ENCODE measurements at places on chromosomes 3 and 15.

DNA sequence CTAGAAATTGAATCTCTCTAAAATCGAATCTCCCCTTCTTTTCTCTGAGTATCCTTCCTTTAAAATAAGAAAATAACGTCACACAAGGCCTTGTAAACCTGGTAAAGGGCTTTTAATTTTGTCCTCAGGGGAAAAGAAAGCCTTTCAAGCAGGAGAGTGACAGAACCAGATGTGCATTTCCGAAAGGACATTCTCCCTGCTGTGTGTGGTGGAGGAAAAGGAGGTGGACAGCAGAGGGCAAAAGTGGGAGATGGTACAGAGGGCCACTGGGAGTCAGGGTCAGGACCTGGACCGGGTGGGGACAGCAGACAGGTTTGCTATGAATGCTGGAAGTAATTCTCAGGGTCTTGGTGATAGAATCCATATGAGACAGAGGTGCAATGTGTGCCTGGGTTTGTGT lies 127.6 kb downstream of the RORA start:
- DNase-seq: no peak

- DNase-seq: no peak
Observed at GRCh38 chr3:39766433-39766832, 43.0 kb upstream of the MYRIP start.

- DNase-seq: no peak
Observed at GRCh38 chr3:100693225-100693624, 16.1 kb upstream of the TFG start.

DNA sequence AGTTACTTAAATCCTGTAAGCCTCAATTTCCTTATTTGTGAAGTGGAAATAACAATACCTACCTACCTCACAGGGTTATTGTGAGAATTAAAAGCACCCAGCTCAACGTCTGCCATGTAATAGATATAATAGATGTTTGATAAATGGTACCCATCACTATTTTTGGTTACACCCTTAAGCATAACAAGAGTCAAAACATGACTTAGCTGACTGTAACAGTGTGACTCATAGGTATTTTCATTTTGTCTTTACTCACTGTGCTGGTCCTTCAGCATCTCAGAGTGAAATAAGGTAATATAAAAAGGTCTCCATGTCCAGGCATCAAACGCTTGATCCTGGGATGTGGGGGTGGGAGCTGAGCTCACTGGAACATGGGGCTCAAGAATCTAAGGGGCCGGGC lies 3.1 kb downstream of the CPLX3 start:
- DNase-seq: peak; percentile 69

- DNase-seq: no peak
Observed at GRCh38 chr3:10187290-10187876, 22.7 kb downstream of the IRAK2 start.

GRCh38 chr3:193909387-193909786 lies 226.6 kb upstream of the HES1 start:
- peak; percentile 62 for DNase-seq

DNA sequence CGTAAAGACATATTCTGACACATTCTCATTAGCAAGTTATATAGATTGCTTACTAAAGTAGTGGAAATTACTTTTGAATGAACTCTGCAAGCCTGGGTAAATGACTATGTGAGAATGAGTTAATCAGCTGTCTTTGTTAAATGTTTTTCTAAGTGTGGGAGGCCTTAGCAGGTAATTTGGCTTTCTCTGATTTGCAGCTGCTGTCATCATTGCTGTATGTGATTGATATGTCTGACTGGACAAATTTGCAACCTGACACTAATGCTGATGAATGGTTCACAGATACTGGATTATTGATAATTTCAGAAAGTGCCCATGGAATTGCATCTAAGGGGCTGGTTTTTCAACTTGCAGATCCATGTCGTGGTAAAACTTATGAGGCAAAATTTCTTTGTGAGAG lies 372.2 kb upstream of the SGO1 start:
- DNase-seq: no peak

DNA sequence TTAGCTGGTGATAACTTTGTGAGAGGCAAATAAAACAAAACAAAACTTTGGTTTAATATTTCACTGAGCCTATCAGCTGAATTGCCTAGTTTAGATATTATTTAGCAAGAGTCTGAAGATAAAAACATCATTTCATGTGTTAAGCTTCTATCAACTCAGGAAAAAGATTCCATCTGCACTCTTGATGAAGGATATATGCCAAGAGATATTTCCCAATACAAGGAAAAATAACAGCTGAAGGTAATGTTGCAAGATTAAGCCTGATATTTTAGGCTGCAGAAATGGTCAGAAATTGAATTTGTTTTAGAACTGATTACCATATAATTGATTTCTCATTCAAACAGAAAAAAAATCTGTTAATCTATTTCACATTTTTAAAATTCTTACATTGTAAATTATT lies 77.2 kb upstream of the SLITRK3 start:
- DNase-seq: no peak

- no peak for DNase-seq
Observed at GRCh38 chr3:9026320-9027045, 63.2 kb upstream of the RAD18 start.

DNA sequence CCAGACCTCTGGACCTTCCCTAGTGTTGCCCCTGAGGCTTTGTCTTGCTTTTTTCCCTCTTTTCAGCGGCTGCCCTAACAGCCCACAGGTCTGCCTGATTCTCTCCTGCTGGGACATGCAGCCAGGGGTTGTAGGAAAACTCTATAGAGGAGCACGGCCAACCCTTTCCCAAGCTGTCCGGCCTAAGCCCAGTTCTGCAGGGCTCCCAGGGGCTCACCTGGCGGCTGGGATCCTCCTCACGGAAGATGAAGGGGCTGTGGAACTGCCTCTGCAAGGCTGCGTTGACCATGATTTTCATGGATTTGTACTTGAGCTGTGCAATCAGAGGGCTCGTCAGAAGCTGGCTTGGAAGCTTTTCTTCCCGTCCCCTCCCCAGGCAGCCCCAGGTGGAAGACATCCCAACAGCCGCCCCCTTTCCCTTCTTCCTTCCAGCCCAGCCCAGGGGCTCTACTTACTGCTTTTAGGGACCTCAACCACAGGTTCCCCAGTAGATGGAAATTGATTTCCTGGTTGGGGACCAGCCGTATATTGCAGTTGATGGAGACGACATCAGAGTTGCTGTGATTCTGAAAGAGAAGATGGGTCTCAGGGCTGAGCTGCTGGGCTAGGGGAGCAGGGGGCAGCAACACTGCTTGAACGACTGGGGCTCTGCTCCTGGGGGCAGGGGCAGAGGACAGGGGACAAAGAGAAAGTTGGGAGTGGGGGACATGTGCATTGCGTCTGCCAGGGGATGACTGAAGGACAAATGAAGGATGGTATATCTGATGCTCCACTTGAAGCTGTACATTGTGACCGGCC lies 29.8 kb downstream of the FEM1B start:
- DNase-seq: no peak

DNA sequence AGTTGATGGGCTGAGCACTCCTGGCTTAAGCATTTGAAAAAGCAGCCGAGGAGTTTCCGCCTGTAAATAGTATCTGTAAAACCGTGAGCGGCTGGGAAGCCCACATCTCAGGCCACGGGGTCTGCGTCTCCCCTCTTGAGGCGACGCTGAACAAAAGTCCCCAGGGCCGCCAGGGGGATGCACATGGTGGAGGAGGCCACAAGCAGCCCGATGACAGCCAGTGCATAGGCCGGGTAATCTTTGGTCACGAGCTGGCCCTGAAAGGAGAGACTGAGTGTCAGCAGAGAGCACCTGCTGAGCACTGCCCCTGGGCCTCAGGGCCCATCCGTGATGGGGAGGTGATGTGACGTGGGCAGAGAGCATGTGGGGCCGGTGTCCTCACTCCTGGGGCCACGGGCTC lies 37.5 kb downstream of the SLC6A20 start:
- no peak for DNase-seq

- peak; percentile 22 for DNase-seq
Observed at GRCh38 chr3:82229397-82229796, 468.0 kb upstream of the GBE1 start.

GRCh38 chr15:39127925-39128617 lies 452.8 kb upstream of the THBS1 start:
- peak; percentile 46 for DNase-seq

GRCh38 chr3:179438841-179439240 lies 12.4 kb downstream of the GNB4 start:
- DNase-seq: no peak

DNA sequence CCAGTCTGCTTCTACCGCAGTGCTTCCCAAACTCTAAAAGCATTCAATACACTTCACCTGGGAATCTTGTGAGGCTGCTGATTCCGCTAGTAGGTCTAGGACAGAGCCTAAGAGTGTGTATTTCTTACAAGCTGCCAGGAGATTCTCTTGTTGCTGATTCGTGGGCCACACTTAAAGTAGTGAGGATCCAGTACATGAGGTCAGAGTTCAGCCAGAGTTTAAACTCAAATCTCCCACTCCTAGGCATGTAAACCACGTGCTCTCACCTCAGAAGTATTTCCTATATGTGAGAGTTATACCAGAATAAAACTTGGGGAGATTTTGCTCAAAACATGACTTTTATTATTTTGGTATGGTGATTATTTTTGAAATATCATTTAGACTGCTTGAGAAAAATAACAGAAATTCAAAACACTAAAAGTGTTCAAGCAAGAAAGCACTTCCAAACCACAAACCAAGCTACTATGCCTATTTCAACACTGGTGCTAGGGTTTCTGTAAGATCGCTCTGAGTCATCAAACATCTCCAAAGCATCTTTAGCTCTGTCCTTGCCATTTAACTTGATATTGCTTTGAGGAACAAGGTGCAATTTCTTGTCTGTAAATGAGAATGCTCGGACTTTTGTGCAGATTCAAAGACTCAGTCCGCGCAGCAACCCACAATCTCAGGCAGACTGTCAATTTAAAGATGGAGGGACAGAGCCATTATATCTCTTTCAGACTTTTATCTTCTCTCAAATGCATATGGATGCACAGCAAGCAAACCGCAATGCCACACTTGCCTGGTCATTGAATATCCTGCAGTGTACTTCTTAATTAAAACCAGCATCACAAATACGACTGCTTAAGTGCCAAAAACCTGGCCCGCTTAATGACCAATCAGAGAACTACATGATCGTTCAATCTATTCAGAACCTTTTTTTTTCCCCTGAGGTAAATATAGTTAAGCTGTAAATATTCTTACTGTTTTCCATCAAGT lies 59.8 kb downstream of the AGTR1 start:
- no peak for DNase-seq

DNA sequence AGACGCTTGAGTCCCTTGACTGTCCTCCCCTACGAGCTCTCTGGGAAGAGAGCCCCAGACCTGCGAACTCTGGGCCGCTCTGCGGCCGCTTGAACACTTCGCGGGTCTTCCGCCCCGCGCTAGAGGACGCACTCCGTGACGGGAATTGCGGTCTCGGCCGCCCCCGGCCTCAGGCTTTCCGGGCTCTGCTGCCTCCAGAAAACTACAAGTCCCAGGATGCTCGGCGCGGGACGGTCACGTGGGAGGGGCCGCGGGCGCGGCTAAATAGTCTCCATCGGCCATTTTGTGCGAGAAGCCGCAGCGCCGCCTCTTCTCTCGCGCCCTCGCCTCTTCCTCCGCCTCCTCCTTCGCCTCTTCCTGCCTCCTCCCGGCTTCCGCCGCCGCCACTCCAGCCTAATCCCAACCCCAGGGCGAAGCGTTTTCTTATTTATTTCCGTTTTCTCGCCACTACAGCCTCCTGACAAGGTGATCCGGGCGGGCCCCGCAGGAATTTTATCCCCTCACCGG lies at the start of gene EIF1B:
EIF1B (plus strand) TSS at position 290 of the 507 bp plus-strand sequence. CDS start 235 bp downstream, outside the sequence.
- peak; percentile 98 for DNase-seq

DNA sequence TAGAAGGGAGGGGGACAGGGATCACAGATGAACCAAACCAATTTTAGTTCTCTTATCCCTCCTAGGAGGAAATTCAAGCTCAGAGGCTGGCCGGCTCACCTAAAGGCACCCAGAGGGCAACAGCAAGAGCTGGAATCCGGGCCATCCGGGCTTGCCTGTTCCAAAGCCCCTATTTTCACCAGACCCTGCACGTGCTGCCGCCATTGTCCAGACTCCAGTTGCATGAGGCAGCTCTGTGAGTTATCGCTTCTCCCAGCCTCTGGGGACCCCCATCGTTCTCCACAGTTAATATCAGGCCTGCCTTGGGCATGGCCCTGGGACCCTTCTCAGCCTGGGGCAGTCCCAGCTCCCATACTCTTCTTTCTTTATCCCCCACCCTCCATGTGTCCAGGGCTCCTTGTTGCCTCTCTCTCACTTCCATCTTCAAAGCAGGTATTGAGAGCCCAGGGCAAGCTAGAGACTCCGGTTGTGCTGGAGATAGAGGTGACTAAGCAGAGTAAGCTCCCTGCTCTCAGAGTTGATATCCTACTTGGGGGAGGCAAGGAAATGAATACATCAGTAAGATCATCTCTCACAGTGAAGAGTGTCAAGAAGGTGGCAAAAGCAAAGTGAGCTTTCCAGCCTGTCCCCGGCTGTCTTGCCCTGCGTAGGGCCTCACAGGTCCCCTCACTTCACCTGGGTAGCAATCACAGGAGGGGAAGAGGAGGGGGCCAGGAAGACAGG lies 322.8 kb downstream of the UACA start:
- DNase-seq: no peak

- no peak for DNase-seq
Observed at GRCh38 chr3:133547432-133548041, 25.9 kb upstream of the CDV3 start.

DNA sequence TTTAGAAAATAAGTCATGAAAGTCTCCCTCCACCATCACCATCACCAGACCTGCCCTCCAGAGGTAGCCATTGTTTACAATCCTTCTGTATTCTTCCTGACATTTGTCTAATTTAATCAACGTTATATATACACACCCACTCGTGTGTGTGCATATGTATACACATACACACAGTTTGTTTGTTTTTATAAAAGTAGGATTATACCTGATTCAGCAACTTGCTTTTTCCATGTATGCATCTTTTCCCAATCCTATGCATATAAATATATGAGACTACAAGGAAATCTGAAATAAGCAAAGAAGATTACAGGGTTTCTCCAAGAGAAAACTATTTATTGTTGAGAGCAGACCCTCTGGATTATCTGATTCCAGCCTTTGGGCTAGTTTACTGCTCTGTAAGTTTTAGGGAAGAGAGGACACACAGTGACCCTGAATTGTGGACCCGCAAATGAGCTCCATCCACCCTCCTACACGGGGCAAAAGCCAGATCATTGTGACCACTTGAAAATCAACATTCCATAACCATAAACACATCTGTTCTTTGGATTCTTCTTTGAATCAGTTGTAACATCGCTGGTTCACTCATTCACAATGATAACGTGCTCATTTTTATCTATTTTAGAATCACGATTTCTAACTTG lies 104.3 kb downstream of the CPN2 start:
- DNase-seq: no peak

- DNase-seq: no peak
Observed at GRCh38 chr3:178703268-178703975, 167.2 kb downstream of the KCNMB2 start.

- no peak for DNase-seq
Observed at GRCh38 chr15:78625606-78626280, 4.9 kb upstream of the CHRNA3 start.

DNA sequence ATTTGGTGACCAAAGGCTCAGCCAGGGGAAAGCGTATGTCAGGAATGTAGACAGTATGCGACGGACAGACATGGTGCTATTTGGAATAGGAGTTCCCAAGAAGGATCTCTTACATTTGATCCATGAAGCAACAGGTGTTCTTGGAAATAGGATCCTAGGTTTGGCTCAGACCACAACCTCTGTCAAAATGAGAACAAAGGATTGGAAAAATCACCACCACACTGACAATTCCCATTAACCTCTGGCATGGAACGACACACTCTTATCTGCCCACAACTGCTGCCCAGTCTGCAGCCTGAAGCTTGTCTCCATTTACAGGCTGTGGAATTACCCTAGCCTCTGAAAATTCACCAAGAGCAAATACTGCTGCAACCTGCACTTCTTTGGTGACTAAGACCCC lies 33.6 kb upstream of the LRRN1 start:
- no peak for DNase-seq

GRCh38 chr3:187777331-187777941 lies 32.2 kb upstream of the BCL6 start:
- DNase-seq: peak; percentile 91

Data from activated CD4-positive, alpha-beta T cell treated with anti-CD3 and anti-CD28 coated beads, Interleukin-10, Interleukin-2, amounts not matched to agents 100 ng/mL and 50 ng/mL, durations not matched to agents 16 hours and 8 hours (primary cell).